ENCODE measurements at places on chromosomes 1 and 21. TPM values are rescaled to one million over a fixed set of nuclear protein-coding genes. Genes with fewer than 3 reads are reported as not detected.

DNA sequence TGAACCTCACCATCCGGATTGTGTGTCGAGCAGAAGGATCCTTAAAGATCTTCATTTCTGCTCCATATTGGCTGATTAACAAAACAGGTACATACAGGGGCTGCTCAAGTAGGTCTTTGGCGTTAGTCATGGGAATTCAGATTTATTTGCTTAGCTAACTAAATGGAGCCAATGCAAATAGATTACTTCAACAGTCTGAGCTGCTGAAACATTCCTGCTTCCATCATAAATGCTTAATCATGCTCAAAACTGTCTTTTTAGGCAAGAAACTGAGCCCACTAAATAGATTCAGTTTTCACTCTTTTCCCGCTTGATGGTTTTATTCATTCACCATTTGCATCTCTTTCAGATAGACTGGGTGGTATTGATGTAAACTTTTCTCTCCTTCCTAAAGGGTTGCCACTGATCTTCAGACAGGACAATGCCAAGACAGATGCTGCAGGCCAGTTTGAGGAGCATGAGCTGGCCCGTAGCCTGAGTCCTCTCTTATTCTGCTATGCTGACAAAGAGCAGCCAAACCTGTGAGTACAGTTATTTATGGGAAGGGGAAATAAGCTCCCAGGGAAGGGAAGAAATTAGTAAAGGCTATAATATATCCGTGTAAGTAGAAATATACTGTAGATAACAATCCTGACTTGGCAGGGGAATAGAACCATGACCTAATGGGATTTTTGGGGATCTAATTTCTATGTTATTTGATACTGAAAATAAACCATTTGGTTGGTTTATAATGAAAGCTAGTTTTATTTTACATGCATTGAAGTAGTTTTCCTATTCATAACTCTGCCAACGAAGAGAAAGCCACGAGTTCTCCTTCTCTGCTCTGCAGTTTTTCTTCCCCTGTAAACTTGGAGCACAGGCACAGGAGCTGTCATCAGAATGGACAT, 126.4 kb downstream of the VPS13D start:
- H3K4me1 ChIP-seq = peaks cover 7% of the 10 kb centered on the region
- no peaks in the 10 kb centered on the region for H3K27me3 ChIP-seq
- H3K4me3 ChIP-seq = no peak overlapping the region
- H3K27ac ChIP-seq = peak overlapping the region; percentile 97

DNA sequence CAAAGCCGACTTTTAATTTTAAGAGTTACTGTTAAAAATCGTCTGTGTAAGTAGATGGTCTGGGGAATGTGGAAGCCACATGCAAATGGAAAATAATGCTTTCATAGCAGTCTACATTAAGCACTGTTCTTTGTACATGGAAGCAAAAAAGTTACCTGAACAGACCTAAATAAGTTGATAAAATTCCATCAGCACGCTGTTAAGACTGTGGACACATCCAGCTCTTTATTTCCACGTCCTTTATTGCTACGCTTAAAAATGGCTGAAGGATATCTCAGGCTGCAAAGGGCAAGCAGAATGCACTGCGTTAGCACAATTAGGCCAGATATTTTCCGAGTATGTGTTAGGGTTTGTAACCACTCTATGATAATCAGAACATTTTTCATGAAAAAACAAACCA, 22.3 kb downstream of the NR5A2 start:
- H3K36me3 ChIP-seq = no peaks in the 10 kb centered on the region
- no peaks in the 10 kb centered on the region for H3K4me1 ChIP-seq
- H3K4me3 ChIP-seq = no peak overlapping the region
- peaks cover 2% of the 10 kb centered on the region for H3K27me3 ChIP-seq
- no peak for DNase-seq
- H3K27ac ChIP-seq = no peak overlapping the region

The MAB21L3 gene
- not detected for total RNA-seq

- H3K36me3 ChIP-seq = no peaks in the 10 kb centered on the region
- no peak overlapping the region for H3K4me3 ChIP-seq
- H3K27ac ChIP-seq = no peak overlapping the region
- H3K27me3 ChIP-seq = peaks cover 5% of the 10 kb centered on the region
- no peaks in the 10 kb centered on the region for H3K4me1 ChIP-seq
- peak; percentile 73 for DNase-seq
Observed at GRCh38 chr1:239951511-239952140, 140.1 kb upstream of the FMN2 start.

DNA sequence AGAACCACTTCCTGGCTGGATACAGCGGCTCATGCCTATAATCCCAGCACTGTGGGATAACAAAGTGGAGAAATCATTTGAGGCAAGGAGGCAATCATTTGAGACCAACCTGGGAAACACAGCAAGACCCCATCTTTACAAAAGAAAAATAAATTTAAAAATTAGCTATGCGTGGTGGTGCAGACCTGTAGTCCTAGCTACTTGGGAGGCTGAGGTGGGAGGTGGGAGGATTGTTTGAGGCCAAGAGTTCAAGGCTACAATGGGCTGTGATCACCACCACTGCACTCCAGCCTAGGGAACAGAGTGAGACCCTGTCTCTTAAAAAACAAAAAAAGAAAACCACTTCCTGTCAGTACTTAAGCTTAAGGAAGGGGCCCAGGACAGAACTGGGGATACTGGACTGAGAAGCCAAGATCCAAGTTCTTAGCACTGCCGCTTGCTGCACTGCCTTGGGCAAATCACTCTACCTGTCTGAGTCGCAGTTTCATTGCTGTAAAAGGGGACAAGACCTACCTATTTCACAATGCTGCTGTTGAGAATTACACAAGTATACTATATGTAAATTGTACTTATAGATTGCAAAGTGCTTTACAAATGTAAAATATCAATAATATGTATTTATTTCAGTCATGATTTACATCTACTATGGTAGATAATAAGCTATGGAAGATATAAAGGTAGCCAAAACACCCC, 154.9 kb downstream of the RERE start:
- H3K4me1 ChIP-seq = peaks cover 38% of the 10 kb centered on the region
- no peak overlapping the region for H3K4me3 ChIP-seq
- H3K36me3 ChIP-seq = no peaks in the 10 kb centered on the region
- DNase-seq = no peak
- H3K27ac ChIP-seq = peak overlapping the region; percentile 67
- H3K27me3 ChIP-seq = no peaks in the 10 kb centered on the region

GRCh38 chr1:88455621-88456256, 228.3 kb upstream of the PKN2 start:
- no peaks in the 10 kb centered on the region for H3K36me3 ChIP-seq
- H3K27ac ChIP-seq = no peak overlapping the region
- no peaks in the 10 kb centered on the region for H3K4me1 ChIP-seq
- H3K4me3 ChIP-seq = no peak overlapping the region
- DNase-seq = no peak

DNA sequence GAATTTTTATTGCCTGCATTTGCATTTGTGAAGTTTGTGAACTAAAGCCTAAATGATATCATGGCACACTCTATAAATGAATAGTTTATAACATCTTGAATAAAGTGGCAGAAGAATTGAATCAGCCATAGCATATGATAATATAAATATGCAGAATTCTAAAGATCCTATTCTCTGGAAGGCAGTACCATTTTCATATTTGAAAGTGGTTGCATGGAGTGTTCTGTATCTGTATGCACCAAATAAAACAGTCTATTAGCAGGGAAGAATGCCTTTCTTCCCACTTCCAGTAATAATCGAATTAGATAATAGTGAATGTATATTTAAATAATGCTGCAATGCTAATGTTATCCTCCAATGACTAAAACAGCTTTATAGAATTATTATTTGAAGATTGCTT, 57.9 kb upstream of the TRIM67 start:
- no peak overlapping the region for H3K27ac ChIP-seq
- peaks cover 3% of the 10 kb centered on the region for H3K4me1 ChIP-seq
- H3K36me3 ChIP-seq = no peaks in the 10 kb centered on the region
- DNase-seq = no peak
- peaks cover 5% of the 10 kb centered on the region for H3K27me3 ChIP-seq
- H3K4me3 ChIP-seq = no peak overlapping the region

The ALX3 gene
- total RNA-seq = not detected

DNA sequence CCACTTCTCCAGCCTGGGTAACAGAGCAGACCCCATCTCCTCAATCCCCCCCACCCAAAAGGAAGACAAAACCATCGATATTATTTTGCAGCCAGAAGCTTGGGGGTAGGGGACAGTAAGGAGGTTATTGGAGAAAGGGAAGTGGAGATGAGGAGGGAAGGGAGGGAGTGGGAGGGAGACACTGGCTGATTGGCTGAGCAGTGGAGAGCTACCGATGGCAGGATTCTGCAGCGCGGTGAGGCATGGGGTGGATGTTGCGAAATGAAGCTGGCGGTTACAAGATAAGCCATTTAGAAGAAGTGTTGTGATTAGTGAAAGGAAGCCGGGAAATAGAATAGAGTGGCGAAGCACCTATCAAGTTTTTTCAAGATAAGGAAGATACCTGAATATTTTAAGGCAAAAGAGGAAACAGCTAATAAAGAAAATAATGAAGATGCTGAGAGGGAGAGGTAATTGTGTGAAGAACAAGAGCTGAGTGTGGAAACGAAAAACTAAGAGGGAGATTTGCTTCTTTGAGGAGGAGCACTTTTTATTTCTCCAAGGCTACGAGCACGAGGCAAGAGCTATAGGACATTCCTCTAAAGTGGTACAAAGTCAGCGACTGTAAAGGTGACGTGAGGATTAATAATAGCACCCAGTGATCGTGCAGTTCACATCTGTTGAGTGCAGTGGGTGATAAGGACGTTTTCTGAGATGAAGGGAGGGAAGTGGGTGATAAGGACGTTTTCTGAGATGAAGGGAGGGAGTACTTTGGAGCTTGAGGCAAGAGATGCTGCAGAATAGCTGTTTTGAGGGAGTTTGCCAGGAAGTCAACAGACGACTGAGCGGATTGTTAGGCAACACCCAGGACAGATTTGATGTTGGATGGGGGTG, 103.2 kb upstream of the KIF26B start:
- H3K36me3 ChIP-seq = no peaks in the 10 kb centered on the region
- no peak overlapping the region for H3K27ac ChIP-seq
- no peaks in the 10 kb centered on the region for H3K27me3 ChIP-seq
- no peaks in the 10 kb centered on the region for H3K4me1 ChIP-seq
- H3K4me3 ChIP-seq = no peak overlapping the region
- DNase-seq = peak; percentile 62

DNA sequence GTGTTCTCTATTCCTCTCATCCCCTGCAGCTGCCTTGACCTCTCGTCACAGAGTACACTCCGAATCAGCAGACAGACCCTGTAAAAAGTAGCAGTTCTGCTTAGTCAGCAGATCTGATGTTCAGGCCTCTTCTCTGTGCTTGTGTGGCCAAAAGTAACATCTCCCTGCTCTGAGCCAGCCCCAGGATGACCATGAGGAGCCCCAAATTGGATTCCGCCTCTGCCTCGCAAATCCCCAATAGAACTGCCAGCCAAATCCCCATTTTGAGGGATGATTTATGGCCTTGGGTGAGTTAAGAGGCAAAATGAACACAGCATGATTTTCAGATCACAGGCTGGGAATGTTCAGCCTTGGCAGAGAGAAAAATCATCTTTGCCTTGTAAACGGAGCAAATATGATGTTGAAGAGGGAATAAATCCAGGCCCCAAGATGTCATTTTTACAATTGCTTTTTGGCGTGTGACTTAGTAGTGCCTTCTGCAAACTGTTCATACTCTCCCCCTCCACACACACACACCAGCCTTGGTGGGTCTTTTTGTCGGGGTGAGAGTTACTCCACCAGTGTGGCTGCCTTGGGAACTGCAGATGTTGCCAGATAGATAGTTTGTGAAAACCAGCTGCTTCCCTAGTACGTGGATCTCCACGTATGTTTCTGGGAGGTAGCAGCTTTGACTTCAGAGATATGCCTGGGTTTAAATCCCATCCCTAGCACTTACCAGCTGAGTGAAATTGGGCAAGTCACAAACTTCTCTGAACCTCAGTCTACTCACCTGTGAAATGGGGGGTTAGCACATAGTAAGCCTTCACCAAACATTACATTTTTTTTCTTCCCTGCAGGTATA, 77.8 kb downstream of the MAN1C1 start:
- H3K27me3 ChIP-seq = no peaks in the 10 kb centered on the region
- no peaks in the 10 kb centered on the region for H3K36me3 ChIP-seq
- DNase-seq = peak; percentile 65

GRCh38 chr1:166464333-166464732, 297.5 kb upstream of the FAM78B start:
- H3K36me3 ChIP-seq = no peaks in the 10 kb centered on the region
- DNase-seq = no peak
- H3K4me3 ChIP-seq = no peak overlapping the region
- H3K27me3 ChIP-seq = no peaks in the 10 kb centered on the region

The MTF2 gene
- 33.3 TPM for total RNA-seq

The GSTM5 gene
- 0.28 TPM for total RNA-seq

DNA sequence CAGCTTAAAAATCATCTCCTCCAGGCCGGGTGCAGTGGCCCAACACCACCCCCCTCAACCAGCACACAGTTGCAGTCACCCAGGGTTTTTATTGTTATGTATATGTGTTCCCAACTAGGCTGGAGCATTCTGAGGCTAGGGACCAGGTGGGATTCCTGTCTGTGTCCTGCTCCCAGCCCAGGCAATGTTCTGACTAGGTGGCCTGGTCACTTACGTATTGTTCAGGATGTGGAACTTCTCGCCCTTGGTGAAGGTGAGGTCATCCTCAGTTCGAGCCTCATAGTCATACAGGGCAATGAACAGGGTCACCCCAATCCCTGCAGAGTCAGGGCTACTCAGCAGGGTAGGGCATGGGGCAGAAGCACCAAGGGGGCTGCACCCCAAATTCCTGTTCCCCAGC, 12.2 kb downstream of the FGR start:
- peaks cover 18% of the 10 kb centered on the region for H3K27me3 ChIP-seq
- H3K4me3 ChIP-seq = no peak overlapping the region
- no peaks in the 10 kb centered on the region for H3K36me3 ChIP-seq
- no peak for DNase-seq

- H3K27me3 ChIP-seq = no peaks in the 10 kb centered on the region
- peaks cover 2% of the 10 kb centered on the region for H3K4me1 ChIP-seq
- no peaks in the 10 kb centered on the region for H3K36me3 ChIP-seq
- no peak overlapping the region for H3K4me3 ChIP-seq
- no peak overlapping the region for H3K27ac ChIP-seq
- DNase-seq = no peak
Observed at GRCh38 chr1:118118469-118118868, 66.6 kb downstream of the SPAG17 start.

DNA sequence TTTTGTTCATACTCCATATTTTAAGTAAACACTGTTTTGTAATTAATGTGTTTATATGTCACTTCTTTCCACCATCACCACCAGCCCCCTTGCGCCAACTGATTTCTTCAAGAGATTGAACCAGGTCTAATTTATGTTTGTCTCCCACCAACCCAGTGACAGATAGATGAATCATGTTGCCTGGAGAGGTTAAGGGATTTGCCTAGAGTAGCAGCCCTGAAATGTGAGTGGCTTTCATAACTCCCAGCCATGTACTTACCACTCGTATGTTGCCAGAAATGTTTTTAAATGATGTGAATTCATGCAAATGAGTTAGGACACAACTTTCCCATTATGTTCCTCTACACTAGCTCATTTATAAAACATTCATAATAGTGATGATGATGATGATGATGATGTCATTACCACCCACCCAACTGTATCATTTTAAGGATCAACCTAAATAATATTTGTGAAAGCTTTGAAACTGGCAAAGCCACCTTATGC, 86.9 kb downstream of the LRRC8D start:
- H3K4me3 ChIP-seq = no peak overlapping the region
- DNase-seq = peak; percentile 82
- H3K36me3 ChIP-seq = no peaks in the 10 kb centered on the region

GRCh38 chr1:7460807-7461206, 310.3 kb upstream of the VAMP3 start:
- no peak for DNase-seq
- no peaks in the 10 kb centered on the region for H3K36me3 ChIP-seq
- H3K27ac ChIP-seq = no peak overlapping the region

The G0S2 gene
- total RNA-seq = 0.36 TPM

- peaks cover 11% of the 10 kb centered on the region for H3K36me3 ChIP-seq
- H3K27me3 ChIP-seq = no peaks in the 10 kb centered on the region
- H3K27ac ChIP-seq = peak within 1 kb of the TSS; percentile 93
Observed at GRCh38 chr1:201955009-201955728, at the start of gene TIMM17A. Gene TIMM17A, plus strand, starts transcription at chr1:201955503. Its CDS starts 24 bp downstream, at chr1:201955527.
